ENCODE measurements at places on chromosomes 1 and 21.

DNA sequence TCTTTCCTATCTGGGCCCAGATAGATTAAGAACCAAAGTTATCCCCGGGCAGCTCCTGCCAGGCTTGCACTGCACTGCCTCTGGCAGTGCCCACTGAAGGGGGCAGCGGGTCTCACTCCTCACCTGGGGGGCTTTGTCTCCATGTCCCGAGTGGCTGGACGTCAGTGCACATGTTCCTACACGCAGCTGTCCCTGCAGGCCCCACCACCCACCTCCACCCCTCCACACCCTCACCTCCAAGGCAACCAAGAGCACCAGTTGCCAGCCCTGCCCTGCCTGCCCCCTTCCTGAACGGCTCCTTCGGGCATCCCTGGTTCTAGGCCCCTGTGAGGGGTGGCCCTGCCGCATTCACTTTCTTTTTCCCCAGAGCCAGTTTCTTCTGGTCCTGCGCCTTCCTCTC lies 147.2 kb downstream of the PEX14 start:
- no peak for DNase-seq

DNA sequence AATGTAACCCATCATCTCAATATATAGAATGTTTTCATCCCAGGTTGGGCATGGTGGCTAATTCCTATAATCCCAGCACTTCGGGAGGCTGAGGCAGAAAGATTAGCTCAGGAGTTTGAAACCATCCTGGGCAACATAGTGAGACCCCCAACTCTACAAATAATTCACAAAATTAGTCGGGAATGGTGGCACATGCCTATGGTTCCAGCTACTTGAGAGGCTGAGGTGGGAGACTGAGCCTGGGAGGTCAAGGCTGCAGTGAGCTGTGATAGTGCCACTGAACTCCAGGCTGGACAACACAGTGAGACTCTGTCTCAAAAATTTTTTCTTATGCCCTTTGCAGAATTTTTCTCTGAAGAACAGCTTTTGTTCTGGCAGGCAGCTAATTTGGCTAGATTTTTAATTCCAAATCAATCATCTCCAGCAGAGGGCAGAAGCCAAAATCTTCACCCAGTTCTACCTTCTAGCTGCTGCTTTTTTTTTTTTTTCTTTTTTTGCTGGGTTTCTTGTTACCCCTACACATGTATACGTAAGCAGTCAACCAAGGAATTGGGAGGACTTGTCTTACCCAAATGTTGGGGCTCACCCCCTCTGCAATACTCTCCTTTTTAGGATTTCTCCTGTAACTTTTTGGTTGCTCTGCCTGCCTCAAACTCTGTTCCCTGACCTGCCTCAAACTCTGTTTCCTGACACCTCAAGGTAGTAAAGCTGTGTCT lies 2.7 kb upstream of the RAD54L start:
- no peak for DNase-seq

GRCh38 chr21:36451506-36451905 lies 28.4 kb downstream of the CLDN14 start:
- DNase-seq, result no peak

DNA sequence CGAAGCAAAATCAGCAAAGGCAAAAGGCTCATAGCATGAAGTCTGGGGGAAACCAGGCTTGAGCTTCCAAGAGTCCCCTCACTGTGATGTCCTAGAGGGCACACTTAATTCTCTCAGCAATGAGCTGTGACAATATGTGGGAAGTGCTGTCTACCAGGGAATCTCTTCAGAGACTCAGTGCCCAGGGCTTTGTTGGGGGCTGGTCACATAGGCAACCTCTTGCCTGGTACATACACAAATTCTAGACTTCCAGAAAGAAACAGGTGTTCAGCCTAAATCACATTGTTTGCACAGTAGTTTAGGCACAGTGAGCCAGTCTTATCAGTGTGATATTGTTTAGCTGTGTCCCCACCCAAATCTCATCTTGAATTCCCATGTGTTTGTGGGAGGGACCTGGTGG lies 400.5 kb downstream of the PRDM2 start:
- no peak for DNase-seq
